HepG2 (cell line): ENCODE measurements at places on chromosomes 12 and 14.

DNA sequence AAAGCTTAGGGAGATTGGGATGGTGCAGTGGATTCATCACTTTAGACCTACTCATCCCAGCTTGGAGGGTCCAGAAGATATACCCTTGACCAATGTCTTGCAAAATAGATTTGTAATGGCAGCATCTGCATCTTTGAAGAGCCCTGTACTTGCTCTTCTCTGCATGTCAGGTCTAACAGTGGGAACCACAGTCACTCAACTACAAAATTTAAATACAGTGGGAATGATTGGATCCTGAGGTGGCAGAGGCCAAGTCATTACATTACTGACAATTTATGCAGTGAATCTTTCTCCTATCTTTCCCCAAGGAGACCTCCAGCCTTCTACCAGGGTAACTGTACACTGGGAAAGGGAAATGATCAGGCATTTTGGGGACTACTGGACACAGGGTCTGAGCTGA, 8.2 kb upstream of the RNASE9 start:
- DNase-seq = no peak

- no peak for DNase-seq
Observed at GRCh38 chr14:34981743-34982420, 910 bp upstream of the SRP54 start.

DNA sequence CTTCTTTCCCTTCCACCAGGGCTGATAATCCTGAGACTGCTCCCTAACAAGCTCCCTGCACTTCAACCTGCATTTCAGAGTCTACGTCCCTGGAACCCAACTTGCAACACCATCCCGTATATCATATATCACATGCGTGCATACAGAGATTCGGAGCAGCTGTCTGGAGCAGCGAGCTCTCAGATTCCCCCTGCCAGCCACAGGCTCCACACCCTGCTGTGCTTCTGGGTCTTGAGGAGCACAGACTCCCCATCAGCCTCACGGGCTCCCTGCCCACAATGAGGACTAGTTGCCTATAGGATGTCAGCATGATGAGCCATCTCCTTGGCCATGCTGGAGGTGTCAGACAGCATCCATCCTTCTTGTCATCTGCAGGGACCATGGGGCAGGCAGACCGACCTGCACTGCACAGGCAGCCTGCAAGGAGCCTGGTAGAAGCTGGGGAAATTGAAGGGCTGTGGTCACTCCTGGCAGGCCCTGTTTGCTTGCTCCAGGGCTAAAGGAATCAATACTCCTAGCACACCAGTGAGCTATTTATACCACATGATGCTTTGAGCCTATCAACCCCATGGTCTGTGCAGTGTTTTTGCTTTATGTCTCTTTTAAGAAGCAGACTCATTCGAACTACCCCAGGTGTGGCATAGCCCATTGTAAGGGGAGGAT, 19.6 kb upstream of the HDAC7 start:
- no peak for DNase-seq

- DNase-seq = peak; percentile 28
Observed at GRCh38 chr14:29927376-29928116, at the start of gene PRKD1. TSS of gene PRKD1 (minus strand) at chr14:29927847.

DNA sequence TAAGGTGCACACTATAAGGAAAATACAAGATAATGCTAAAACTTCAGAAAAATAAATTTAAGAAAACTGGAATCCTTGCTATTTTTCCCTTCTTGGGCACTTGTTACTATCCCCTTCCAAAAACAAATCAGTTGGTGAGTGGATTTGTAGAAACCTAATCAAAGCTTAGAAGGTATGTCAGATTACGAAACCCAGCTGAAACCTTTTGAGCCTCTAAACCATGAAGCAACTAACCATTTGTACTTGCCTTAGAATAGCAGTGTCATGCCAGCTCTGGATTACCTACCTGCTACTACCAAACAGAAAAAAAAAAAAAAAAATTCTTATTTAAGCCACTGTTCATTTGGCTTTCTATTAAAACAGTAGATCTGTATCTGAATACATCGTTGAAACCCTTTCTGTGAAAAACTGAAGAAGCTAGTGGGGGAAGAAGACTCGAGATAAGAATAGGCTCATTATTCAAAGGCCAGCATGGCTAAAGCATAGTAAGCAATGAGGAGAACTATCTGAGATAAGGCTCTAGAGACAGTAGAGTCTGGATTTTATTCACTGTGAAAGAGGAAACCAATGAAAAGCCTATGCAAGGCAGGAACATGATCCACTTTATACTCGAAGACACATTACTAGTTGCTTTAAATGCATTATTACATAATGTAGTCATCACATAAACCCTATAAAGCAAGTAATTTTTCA, 30.2 kb downstream of the OSBPL8 start:
- DNase-seq = peak; percentile 75

DNA sequence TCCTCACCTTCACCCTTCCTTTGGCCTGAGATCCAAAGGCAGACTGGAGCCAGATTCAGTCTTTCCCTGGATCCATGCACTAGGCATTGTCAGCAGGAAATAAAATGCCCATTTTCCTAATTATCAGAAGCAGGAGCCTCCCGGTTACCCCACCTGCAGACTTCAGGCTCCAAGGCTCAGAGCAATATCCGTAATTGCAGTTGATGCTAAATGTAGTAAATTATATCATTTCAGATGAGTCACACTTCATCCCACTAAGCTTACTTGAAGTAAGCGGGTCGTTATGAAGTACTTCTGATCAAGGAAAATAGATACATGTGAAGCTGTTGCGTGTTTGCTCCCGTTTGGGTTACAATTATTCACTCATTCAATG, 110.7 kb upstream of the SFSWAP start:
- DNase-seq = no peak

GRCh38 chr14:92280554-92281262, 42.3 kb upstream of the SLC24A4 start:
- DNase-seq = no peak

DNA sequence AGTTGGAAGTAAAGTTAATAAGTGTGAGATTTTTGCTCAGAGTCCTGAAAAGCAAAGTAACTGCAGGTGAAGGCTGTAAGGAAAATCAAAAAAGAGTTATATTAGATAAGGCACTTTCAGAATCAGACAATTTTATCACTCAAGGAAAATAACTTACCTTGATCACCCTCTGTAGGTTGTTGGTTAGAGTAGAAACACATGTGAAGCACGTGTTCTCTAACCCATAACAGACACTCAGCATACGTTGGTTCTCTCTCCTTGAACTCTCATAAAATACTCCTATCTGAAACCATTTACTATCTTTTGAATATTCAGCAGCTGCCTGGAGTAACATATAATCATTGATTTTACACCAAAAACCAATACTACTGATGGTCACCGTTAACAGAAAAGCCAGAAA, 335.5 kb downstream of the KCNH5 start:
- DNase-seq = no peak

GRCh38 chr14:35341454-35341750, 49.2 kb downstream of the PSMA6 start:
- DNase-seq = no peak

DNA sequence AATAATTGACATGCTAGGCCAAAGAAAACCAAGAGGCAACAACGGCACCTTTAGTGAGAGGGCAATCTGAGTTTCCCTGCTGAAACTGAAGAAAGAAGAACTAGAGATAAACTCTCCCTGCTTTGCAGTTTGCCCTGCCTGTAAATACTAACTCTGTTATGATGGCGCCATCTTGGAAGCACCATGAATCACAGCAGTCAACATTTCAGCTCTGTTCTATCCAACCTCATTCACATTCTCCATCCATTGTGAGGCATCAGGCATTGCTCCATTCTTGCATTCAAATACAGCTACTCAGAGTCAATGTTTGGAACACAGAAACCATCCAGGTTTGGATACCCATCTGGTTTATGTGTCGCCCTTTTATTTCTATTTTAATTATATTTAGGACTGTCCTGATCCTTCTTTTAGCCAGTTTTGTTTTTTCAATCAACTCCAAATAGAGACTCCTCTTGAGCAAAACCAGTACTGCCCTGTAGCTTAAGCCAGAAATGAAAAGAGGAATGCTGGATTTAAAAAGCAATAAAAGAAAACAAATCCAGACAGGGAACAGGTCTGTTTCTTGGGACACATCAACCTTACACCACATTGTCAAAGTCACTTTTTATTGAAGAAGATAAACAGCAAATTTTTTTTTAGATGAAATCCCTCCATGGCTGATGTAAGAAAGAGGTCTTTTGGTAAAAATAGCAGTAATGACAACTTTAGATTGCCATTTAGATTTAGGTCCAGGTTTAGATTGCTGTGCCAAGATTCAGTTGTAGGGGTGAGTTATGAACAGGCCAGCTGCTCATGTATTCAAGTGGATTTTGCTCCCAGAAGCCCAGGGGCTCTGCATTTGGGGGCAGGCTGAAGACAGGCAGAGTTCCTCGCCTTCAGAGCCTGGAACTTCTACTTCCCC, 33.3 kb upstream of the PPM1A start:
- DNase-seq = no peak

GRCh38 chr12:101021911-101022388, 188.1 kb downstream of the SLC5A8 start:
- peak; percentile 5 for DNase-seq
